ENCODE measurements at places on chromosomes 6 and 20.

- H3K27ac ChIP-seq, result no peak overlapping the region
- H3K4me3 ChIP-seq, result no peak overlapping the region
- no peak for DNase-seq
- peaks cover 52% of the 10 kb centered on the region for H3K4me1 ChIP-seq
Observed at GRCh38 chr6:43016943-43017334, 2.9 kb downstream of the KLHDC3 start.

DNA sequence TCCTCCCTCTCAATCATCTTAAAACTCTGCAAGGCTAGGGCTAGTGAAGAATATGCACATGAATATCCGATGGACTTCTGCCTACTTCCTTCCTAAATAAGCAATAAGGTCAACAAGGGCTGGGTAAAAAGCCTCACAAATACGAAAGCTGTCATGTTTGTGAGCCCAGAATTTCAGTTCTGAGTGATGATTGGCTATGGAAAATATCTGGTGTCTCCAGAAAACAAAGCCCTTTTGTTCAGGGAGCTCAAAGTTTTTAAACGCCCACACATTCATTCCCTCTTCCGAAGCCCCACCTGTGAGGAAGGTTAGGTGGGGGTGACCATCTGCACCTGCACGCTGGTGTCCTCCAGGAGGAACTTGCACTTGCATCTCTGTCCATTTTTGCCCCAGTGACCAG is 126.9 kb upstream of the ARMC2 start:
- peaks cover 3% of the 10 kb centered on the region for H3K4me1 ChIP-seq
- no peaks in the 10 kb centered on the region for H3K36me3 ChIP-seq
- peak overlapping the region; percentile 34 for H3K27ac ChIP-seq
- no peak overlapping the region for H3K4me3 ChIP-seq
- H3K27me3 ChIP-seq, result peaks cover 15% of the 10 kb centered on the region
- no peak for DNase-seq

GRCh38 chr6:113676968-113677367 is 180.2 kb upstream of the MARCKS start:
- H3K36me3 ChIP-seq, result no peaks in the 10 kb centered on the region
- H3K27ac ChIP-seq, result no peak overlapping the region
- no peaks in the 10 kb centered on the region for H3K27me3 ChIP-seq
- H3K4me3 ChIP-seq, result no peak overlapping the region
- no peaks in the 10 kb centered on the region for H3K4me1 ChIP-seq
- DNase-seq, result no peak

GRCh38 chr6:158211273-158212055 is 43.3 kb downstream of the GTF2H5 start:
- H3K27ac ChIP-seq, result peak overlapping the region; percentile 79
- no peaks in the 10 kb centered on the region for H3K27me3 ChIP-seq
- DNase-seq, result peak; percentile 67
- H3K4me3 ChIP-seq, result no peak overlapping the region
- peaks cover 38% of the 10 kb centered on the region for H3K4me1 ChIP-seq

DNA sequence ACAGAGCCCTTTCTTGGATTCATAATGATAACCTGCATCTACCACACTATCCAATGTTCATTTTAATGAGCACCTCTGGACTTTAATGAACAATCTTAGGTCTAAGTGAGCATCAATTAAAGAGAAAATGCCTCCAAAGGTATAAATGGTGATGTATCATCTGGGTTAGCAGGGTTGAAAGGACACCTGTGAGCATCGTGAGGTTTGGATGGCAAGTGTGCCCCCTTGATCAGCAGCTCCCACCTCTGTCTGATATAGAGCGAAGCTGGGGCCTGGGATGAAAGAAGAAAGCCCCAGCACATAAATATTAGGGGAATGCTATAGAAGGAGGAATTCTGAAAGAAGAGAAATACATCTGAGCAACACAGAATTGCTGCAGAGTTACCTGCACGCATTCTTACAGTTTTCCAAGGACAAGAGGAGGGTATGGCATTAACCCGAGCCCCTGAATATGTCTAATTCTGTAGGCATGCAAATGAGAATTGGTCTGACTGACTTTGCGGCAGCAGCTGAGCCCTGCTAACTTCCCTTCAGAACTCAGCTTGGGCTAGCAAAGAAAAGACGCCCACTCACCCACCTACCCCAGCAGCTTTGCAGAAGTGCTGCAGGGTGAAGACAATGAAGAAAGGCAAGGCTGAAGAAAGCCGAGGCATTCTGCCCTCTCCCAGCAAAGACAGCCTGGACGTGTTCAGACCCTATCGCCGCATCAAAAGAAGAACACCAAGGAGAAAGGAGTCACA is 136.2 kb downstream of the GMPR start:
- no peaks in the 10 kb centered on the region for H3K27me3 ChIP-seq
- DNase-seq, result no peak
- H3K27ac ChIP-seq, result no peak overlapping the region

DNA sequence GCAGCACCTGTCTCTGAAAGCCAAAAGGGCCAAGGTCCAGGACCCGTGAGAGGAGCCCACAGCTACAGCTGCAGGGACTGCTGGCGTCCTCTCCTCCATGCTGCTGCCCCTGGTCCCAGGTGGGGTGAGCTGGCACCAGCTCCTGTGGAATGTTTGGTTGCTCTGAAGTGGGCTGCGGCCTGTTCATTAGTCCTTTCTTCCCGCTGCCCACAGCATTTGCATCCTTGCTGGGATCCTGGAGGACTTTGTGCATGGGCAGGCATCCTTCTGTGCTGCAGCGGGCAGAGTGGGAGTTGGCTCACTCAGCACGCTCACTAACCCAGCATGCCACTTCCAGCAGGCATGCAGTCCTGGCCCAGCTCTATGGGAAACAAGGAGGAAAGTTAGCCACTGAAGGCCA is 76.4 kb downstream of the DHX35 start:
- no peak for DNase-seq
- H3K4me3 ChIP-seq, result no peak overlapping the region
- peaks cover 17% of the 10 kb centered on the region for H3K36me3 ChIP-seq

GRCh38 chr20:33685328-33686099 is 671 bp downstream of the E2F1 start:
- H3K36me3 ChIP-seq, result peaks cover 12% of the 10 kb centered on the region
- H3K4me1 ChIP-seq, result peaks cover 77% of the 10 kb centered on the region
- peak; percentile 89 for DNase-seq

DNA sequence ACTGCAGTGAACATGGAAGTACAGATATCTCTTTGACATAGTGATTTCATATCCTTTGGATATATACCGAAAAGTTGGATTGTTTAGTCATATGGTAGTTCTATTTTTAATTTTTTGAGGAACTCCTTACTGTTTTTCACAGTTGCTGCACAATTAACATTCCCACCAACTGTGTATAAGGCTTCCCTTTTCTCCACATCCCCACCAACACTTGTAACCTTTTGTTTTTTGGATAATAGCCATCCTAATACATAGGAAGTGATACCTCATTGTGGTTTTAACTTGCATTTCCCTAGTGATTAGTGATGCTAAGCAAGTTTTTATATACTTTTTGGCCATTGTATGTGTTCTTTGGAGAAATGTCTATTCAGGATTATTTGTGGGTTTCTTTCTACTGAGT is 45.1 kb upstream of the TENT5A start:
- no peak for DNase-seq
- H3K4me1 ChIP-seq, result no peaks in the 10 kb centered on the region
- no peaks in the 10 kb centered on the region for H3K27me3 ChIP-seq
- no peak overlapping the region for H3K4me3 ChIP-seq

GRCh38 chr20:62590309-62591121 is 51.8 kb upstream of the SLCO4A1 start:
- peaks cover 10% of the 10 kb centered on the region for H3K27me3 ChIP-seq
- H3K36me3 ChIP-seq, result no peaks in the 10 kb centered on the region
- H3K4me1 ChIP-seq, result peaks cover 2% of the 10 kb centered on the region
- no peak overlapping the region for H3K4me3 ChIP-seq

DNA sequence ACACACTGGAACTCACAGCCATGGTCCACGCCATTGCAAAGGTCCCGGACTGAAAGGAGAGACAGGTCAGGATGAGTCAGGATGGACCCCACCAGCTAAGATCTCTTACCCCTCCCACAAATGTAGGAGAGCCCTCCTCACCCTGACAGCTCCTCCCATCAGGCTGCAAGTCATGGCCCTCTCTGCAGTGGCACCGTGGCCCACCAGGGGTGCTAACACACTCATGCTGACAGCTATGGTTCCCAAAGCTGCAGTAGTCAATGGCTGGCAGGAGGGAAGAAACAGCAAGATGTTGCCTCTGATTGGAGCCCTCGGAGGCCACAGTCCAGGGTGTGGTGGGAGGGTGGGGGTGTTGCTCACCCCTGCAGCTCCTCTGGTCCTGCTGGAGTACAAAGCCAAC is 5.7 kb upstream of the RBPJL start:
- peaks cover 14% of the 10 kb centered on the region for H3K27me3 ChIP-seq
- peaks cover 34% of the 10 kb centered on the region for H3K4me1 ChIP-seq
- peaks cover 5% of the 10 kb centered on the region for H3K36me3 ChIP-seq
- H3K27ac ChIP-seq, result no peak overlapping the region
- H3K4me3 ChIP-seq, result no peak overlapping the region
- peak; percentile 80 for DNase-seq

- H3K36me3 ChIP-seq, result peaks cover 83% of the 10 kb centered on the region
- no peaks in the 10 kb centered on the region for H3K27me3 ChIP-seq
- peaks cover 73% of the 10 kb centered on the region for H3K4me1 ChIP-seq
- H3K27ac ChIP-seq, result peak overlapping the region; percentile 95
Observed at GRCh38 chr20:57396984-57397692, 5.9 kb downstream of the RBM38 start.

GRCh38 chr20:26243731-26244130 is 547.1 kb upstream of the ZNF337 start:
- H3K4me3 ChIP-seq, result no peak overlapping the region
- H3K27me3 ChIP-seq, result no peaks in the 10 kb centered on the region
- H3K27ac ChIP-seq, result no peak overlapping the region

GRCh38 chr6:110322151-110322873 is 35.8 kb downstream of the METTL24 start:
- no peak overlapping the region for H3K4me3 ChIP-seq
- H3K4me1 ChIP-seq, result no peaks in the 10 kb centered on the region
- no peak overlapping the region for H3K27ac ChIP-seq
- no peaks in the 10 kb centered on the region for H3K36me3 ChIP-seq
- DNase-seq, result no peak

GRCh38 chr6:54102238-54102637 is 9.0 kb upstream of the MLIP start:
- H3K4me1 ChIP-seq, result no peaks in the 10 kb centered on the region
- H3K27ac ChIP-seq, result no peak overlapping the region
- DNase-seq, result no peak
- no peaks in the 10 kb centered on the region for H3K36me3 ChIP-seq
- no peaks in the 10 kb centered on the region for H3K27me3 ChIP-seq

GRCh38 chr20:38872491-38873049 is 53.6 kb upstream of the FAM83D start:
- H3K36me3 ChIP-seq, result peaks cover 46% of the 10 kb centered on the region
- peaks cover 2% of the 10 kb centered on the region for H3K27me3 ChIP-seq
- peaks cover 75% of the 10 kb centered on the region for H3K4me1 ChIP-seq
- peak overlapping the region; percentile 99 for H3K27ac ChIP-seq
- DNase-seq, result no peak

GRCh38 chr20:4091490-4092479 is 76.4 kb upstream of the RNF24 start:
- H3K36me3 ChIP-seq, result no peaks in the 10 kb centered on the region
- peaks cover 17% of the 10 kb centered on the region for H3K27me3 ChIP-seq
- H3K27ac ChIP-seq, result peak overlapping the region; percentile 2
- H3K4me3 ChIP-seq, result no peak overlapping the region
- peak; percentile 87 for DNase-seq

GRCh38 chr20:45892828-45893500 is 1.8 kb downstream of the CTSA start:
- peak overlapping the region; percentile 66 for H3K27ac ChIP-seq
- H3K4me1 ChIP-seq, result peaks cover 17% of the 10 kb centered on the region
- peaks cover 10% of the 10 kb centered on the region for H3K36me3 ChIP-seq
- peak; percentile 56 for DNase-seq
- H3K27me3 ChIP-seq, result no peaks in the 10 kb centered on the region

- H3K4me3 ChIP-seq, result peak overlapping the region; percentile 23
- peak overlapping the region; percentile 89 for H3K27ac ChIP-seq
- H3K36me3 ChIP-seq, result no peaks in the 10 kb centered on the region
- DNase-seq, result peak; percentile 67
- peaks cover 17% of the 10 kb centered on the region for H3K27me3 ChIP-seq
Observed at GRCh38 chr20:48846516-48847492, 19.0 kb upstream of the PREX1 start.

GRCh38 chr6:72130327-72130726 is 244.0 kb downstream of the RIMS1 start:
- DNase-seq, result no peak
- no peak overlapping the region for H3K4me3 ChIP-seq
- no peak overlapping the region for H3K27ac ChIP-seq
- H3K36me3 ChIP-seq, result no peaks in the 10 kb centered on the region

DNA sequence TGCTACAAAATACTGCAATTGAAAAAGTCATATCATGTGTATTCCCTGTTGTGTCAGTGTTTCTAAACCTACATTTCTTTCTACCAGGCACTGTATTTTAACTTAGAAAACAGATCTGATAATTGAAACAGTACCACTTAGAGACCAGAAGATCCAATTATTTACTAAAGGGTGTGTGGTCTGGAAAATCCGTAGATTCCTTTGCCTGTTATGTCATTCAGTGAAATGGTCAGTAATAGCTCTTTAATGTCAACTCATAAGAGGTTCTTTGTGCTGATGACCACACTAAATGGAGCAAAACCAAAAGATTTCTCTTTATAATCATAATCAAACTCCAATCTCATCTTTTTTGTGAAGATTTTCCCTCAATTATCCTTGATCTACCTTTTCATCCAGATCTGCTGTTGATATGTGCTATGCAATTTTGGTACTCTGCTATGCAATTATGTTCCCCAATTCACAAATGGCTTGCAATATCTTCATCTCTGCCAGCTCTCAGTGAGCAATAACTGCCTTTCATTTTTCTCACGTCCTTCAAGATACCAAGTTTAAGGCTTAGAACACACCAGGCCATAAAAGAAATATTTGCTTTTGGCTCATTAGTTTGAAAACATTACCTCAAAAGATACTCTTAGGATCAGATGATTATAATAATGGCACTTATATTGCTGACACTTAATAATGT is 165.5 kb downstream of the MOXD1 start:
- DNase-seq, result no peak
- H3K27me3 ChIP-seq, result peaks cover 5% of the 10 kb centered on the region
- H3K4me1 ChIP-seq, result no peaks in the 10 kb centered on the region
- no peak overlapping the region for H3K27ac ChIP-seq
- no peak overlapping the region for H3K4me3 ChIP-seq

- peaks cover 2% of the 10 kb centered on the region for H3K27me3 ChIP-seq
- no peak overlapping the region for H3K4me3 ChIP-seq
- H3K4me1 ChIP-seq, result no peaks in the 10 kb centered on the region
Observed at GRCh38 chr6:2480267-2480966, 235.0 kb upstream of the GMDS start.

DNA sequence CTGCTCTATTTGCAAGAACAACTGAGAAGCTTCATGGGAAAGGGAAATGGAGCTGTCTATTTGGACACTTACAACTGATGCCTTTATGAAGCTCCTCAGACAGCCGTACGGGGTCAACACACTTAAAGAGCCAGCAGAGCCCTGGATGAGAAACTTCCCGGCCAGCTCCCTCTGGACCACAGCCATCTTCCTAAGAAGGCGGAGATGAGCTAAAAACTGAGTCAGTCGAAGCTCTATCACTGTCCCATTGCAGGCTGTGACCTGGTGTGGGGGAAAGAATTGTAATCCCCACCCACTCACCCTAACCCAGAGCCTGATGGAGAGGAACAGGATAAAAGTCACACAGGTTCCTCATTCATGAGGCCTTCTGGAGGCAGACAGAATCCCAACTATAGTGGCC is 360.4 kb upstream of the JARID2 start:
- no peak overlapping the region for H3K27ac ChIP-seq
- peaks cover under 1% of the 10 kb centered on the region for H3K4me1 ChIP-seq
- DNase-seq, result no peak
- no peak overlapping the region for H3K4me3 ChIP-seq
- no peaks in the 10 kb centered on the region for H3K27me3 ChIP-seq
